ENCODE measurements at places on chromosomes 3 and 15. TPM values are rescaled to one million over a fixed set of nuclear protein-coding genes. Genes with fewer than 3 reads are reported as not detected.

GRCh38 chr3:133152056-133152455, 113.9 kb downstream of the TMEM108 start:
- DNase-seq, result no peak
- no peaks in the 10 kb centered on the region for H3K4me1 ChIP-seq
- no peak overlapping the region for H3K27ac ChIP-seq

Gene RBP2
- not detected for total RNA-seq

- no peaks in the 10 kb centered on the region for H3K36me3 ChIP-seq
- no peak overlapping the region for H3K27ac ChIP-seq
- no peak overlapping the region for H3K4me3 ChIP-seq
- H3K27me3 ChIP-seq, result no peaks in the 10 kb centered on the region
- no peak for DNase-seq
Measured at GRCh38 chr3:143975554-143976152, 4.0 kb downstream of the DIPK2A start.

GRCh38 chr15:97037080-97037479, 706.6 kb downstream of the NR2F2 start:
- no peak overlapping the region for H3K4me3 ChIP-seq
- no peaks in the 10 kb centered on the region for H3K4me1 ChIP-seq
- H3K27ac ChIP-seq, result no peak overlapping the region
- no peak for DNase-seq
- H3K27me3 ChIP-seq, result no peaks in the 10 kb centered on the region

- peaks cover 10% of the 10 kb centered on the region for H3K36me3 ChIP-seq
- H3K27ac ChIP-seq, result no peak overlapping the region
Measured at GRCh38 chr3:170257145-170257544, 34.9 kb downstream of the PRKCI start.

GRCh38 chr3:23481616-23482278, 278.6 kb downstream of the UBE2E2 start:
- H3K36me3 ChIP-seq, result no peaks in the 10 kb centered on the region
- no peaks in the 10 kb centered on the region for H3K4me1 ChIP-seq
- no peak overlapping the region for H3K4me3 ChIP-seq
- DNase-seq, result no peak

Gene TIMP4
- total RNA-seq, result 0.08 TPM

DNA sequence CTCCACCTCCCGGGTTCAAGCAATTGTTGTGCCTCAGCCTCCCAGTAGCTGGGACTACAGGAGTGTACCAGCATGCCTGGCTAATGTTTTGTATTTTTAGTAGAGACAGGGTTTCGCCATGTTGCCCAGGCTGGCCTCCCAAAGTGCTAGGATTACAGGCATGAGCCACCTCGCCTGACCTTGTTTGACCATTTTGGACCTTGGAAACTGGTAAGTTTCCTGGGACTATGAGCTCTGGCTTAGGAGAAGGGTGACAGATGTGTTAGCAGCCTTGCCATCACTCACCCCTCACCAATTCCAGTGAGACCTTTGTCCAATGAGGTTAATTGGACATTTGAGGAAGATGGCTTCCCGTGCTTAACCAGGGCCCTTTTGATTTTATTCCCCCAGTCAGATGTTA, 19.9 kb downstream of the DNASE1L3 start:
- H3K4me1 ChIP-seq, result no peaks in the 10 kb centered on the region
- H3K36me3 ChIP-seq, result no peaks in the 10 kb centered on the region
- H3K27ac ChIP-seq, result no peak overlapping the region
- no peaks in the 10 kb centered on the region for H3K27me3 ChIP-seq

Gene CADPS
- total RNA-seq, result not detected

GRCh38 chr3:195012571-195012970, 258.4 kb downstream of the XXYLT1 start:
- H3K4me3 ChIP-seq, result no peak overlapping the region
- H3K27ac ChIP-seq, result no peak overlapping the region
- no peaks in the 10 kb centered on the region for H3K27me3 ChIP-seq
- peaks cover 6% of the 10 kb centered on the region for H3K4me1 ChIP-seq

- no peaks in the 10 kb centered on the region for H3K27me3 ChIP-seq
- peaks cover 5% of the 10 kb centered on the region for H3K4me1 ChIP-seq
- no peak overlapping the region for H3K27ac ChIP-seq
- H3K4me3 ChIP-seq, result no peak overlapping the region
- H3K36me3 ChIP-seq, result no peaks in the 10 kb centered on the region
- no peak for DNase-seq
Measured at GRCh38 chr3:114214542-114215341, 22.6 kb downstream of the ZNF80 start.

GRCh38 chr3:76673171-76673570, 366.7 kb upstream of the ROBO2 start:
- no peaks in the 10 kb centered on the region for H3K4me1 ChIP-seq
- H3K27me3 ChIP-seq, result no peaks in the 10 kb centered on the region
- no peak for DNase-seq
- H3K36me3 ChIP-seq, result no peaks in the 10 kb centered on the region
- no peak overlapping the region for H3K4me3 ChIP-seq

DNA sequence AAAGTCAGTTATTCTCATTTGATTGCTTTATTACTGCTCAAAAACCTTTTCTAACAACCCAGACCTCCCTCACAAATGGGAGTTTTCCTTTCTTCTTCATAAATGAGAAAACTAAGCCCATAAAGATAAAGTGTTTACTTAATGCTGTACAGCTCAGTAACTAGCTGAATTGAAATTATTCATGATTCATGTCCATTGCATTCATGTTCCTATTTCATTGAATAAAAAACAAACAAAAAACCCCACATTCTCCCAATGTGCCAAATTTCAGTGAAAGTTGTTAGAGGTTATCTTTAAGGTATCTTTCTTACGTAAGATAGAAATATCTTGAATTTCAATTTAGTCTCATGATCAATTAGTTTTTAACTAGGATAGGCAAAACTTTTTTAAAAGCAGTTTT, 2.8 kb downstream of the PLSCR2 start:
- no peaks in the 10 kb centered on the region for H3K36me3 ChIP-seq
- H3K4me1 ChIP-seq, result peaks cover 60% of the 10 kb centered on the region
- H3K27me3 ChIP-seq, result no peaks in the 10 kb centered on the region
- H3K4me3 ChIP-seq, result no peak overlapping the region

DNA sequence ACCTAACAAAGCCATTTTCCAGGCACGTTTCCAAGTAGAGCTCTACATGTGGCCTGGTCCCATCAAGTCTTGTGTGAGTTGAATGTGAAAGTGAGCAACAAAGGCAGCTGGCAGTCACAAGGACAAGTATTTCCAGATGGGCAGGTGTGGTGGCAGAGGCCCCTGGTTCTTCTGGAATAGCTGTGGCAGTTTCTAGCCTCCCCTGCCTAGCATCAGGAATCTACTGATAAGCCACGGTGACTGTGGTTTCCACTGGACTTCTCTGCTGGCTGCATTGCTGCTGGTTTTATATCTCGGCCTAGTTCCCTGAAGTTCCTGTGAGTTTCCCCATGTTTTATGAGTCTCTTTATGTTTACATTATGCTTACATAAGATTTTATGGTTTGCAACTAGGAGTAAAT, 117.7 kb downstream of the GOLIM4 start:
- no peaks in the 10 kb centered on the region for H3K36me3 ChIP-seq
- no peak overlapping the region for H3K27ac ChIP-seq
- no peak for DNase-seq
- no peaks in the 10 kb centered on the region for H3K27me3 ChIP-seq
- no peaks in the 10 kb centered on the region for H3K4me1 ChIP-seq
- no peak overlapping the region for H3K4me3 ChIP-seq

Gene KBTBD13
- total RNA-seq, result not detected

DNA sequence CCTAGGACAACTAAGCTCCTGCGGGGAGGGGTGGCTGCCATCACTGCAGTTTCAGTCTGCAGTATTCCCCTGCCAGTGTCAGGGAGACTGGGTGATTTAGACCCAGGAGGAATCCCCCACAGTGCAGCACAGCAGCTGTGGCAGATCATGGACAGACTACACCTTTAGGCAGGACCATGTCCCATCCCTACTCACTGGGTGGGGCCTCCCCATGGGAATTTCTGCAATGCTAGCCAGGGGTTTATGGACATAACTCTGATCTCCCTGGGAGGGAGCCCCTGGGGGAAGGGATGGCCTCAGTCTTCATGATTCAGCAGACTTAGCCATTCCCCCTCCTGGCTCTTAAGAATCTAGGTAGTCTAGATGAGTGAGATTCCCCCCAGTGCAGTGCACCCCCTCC, 130.1 kb upstream of the STAC start:
- 0 out of 2 replicates have a peak, but pooled peaks cover 7% of the 10 kb centered on the region for H3K4me1 ChIP-seq
- no peak overlapping the region for H3K27ac ChIP-seq
- H3K4me3 ChIP-seq, result no peak overlapping the region
- H3K27me3 ChIP-seq, result no peaks in the 10 kb centered on the region
- H3K36me3 ChIP-seq, result no peaks in the 10 kb centered on the region

Gene SNRK
- total RNA-seq, result 14.8 TPM

Gene ST3GAL6
- total RNA-seq, result not detected

DNA sequence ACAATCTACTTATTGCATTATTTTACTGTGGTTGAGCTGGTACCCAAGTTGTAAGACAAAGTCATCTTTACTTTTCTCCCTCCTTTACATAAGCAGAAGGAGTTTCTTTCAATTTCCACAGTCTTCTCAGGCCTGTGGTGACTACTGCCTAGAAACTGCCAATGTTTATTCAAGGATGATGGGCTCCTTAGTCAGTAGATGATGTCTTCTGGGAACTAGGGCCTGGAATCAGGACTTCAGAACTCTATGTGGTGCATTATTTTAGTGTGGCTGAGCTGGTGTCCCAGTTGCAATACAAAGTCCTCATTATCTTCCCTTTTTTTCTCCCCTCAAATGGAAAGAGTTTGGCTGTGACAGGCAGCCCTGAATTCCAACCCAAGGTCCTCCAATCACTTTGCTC, 1762.5 kb downstream of the SI start:
- H3K27ac ChIP-seq, result no peak overlapping the region
- no peaks in the 10 kb centered on the region for H3K4me1 ChIP-seq
- H3K36me3 ChIP-seq, result no peaks in the 10 kb centered on the region
- no peaks in the 10 kb centered on the region for H3K27me3 ChIP-seq
- DNase-seq, result no peak

Gene GOLGA6D
- total RNA-seq, result not detected

DNA sequence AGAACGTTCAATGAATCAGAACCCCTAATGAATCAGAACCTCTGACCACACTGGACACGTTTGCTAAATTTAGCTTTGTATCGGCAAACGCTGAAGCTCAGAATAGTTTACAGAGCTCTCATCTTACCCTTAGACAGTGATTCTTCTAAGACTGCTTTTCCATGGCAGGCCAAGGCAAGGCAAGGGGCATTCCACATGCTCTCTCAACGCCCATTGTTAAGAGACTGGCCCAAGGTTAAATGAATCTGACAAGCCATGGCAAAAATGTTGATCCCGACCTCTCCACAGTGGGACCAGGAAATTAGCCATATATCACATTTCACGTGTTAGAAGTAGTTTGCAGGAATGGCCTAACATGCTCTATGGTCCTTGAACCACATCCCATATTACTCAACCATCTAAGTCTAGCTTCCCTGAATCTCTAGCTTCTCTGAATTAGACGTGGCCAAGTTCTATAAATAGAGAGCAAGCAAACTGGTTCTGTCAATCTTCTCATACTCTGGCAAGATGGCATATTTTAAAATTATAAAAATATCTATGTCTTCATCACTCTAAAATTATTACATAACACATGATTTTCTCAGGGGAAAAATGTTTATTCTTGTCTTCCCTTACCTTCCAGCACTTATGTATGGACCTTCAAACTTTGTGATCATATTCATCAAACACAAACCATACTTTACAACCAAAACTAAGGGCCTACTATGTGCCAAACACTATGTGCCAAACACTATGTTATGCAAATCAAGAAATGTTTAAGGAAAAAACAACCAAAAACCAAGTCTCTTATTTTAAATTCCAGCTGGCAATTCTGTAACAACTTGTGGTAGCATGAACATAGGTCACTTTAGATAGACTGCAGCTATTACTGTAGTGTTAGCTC, 54.3 kb downstream of the AAGAB start:
- H3K36me3 ChIP-seq, result peaks cover 43% of the 10 kb centered on the region
- no peak overlapping the region for H3K4me3 ChIP-seq
- peaks cover 16% of the 10 kb centered on the region for H3K4me1 ChIP-seq
- H3K27me3 ChIP-seq, result no peaks in the 10 kb centered on the region
- no peak overlapping the region for H3K27ac ChIP-seq

Gene TRH
- not detected for total RNA-seq

GRCh38 chr15:90872486-90873184, 4.2 kb downstream of the FURIN start:
- H3K27ac ChIP-seq, result peak overlapping the region; percentile 95
- H3K36me3 ChIP-seq, result peaks cover 56% of the 10 kb centered on the region
- peak; percentile 90 for DNase-seq
- H3K4me3 ChIP-seq, result peak overlapping the region; percentile 80
- H3K27me3 ChIP-seq, result no peaks in the 10 kb centered on the region

GRCh38 chr15:101625184-101625583, 27.0 kb downstream of the TM2D3 start:
- H3K27me3 ChIP-seq, result no peaks in the 10 kb centered on the region
- H3K4me1 ChIP-seq, result no peaks in the 10 kb centered on the region
- no peak overlapping the region for H3K4me3 ChIP-seq
- no peaks in the 10 kb centered on the region for H3K36me3 ChIP-seq

DNA sequence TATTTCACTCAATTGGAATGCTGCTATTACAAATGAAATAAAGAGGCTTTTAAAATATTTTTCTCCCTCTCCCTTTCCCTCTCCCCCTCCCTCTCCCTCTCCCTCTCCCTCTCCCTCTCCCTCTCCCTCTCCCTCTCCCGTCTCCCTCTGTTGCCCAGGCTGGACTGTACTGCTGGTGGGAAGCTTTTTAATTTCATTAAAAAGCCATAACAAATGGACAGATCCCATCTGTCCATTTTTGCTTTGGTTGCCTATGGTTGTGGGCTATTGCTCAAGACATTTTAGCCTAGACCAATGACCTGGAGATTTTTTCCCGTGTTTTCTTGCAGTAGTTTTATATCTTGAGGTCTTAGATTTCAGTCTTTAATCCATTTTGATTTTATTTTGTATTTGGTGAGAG, 107.2 kb upstream of the LRRC3B start:
- H3K36me3 ChIP-seq, result no peaks in the 10 kb centered on the region
- no peak for DNase-seq
- no peak overlapping the region for H3K27ac ChIP-seq
- H3K27me3 ChIP-seq, result no peaks in the 10 kb centered on the region
- no peak overlapping the region for H3K4me3 ChIP-seq

DNA sequence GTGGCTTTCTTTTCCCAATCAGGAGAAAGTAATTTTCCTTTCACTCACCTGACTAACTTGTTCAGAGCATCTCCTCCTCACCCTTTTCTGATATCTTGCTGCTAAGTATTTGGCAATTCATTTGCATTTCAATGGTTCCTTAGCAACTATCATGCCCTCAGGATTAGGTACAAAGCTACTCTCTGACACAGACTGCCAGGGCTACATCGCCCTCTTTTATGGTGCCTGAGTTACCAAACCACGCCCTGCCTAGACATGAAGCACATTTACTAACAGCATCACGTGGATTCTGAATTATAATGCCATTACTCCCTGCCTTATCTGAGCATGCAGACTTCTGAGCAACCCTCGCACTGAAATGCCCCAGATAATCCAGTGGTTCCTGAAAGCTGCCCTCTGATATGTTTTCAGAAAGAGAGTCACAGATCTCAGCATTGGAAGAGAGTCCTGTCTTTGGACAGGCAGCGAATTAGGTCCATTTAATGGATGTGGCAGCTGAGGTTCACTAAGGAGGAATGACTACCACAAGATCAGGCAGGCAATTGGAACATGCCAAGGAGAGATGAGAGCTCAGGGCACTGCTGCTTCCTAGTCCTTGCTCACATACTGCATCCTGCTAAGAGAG, 14.5 kb downstream of the EPHB1 start:
- no peak overlapping the region for H3K27ac ChIP-seq
- no peaks in the 10 kb centered on the region for H3K36me3 ChIP-seq
- no peak overlapping the region for H3K4me3 ChIP-seq
- DNase-seq, result no peak

GRCh38 chr3:9129365-9129764, 120.1 kb downstream of the SRGAP3 start:
- H3K4me3 ChIP-seq, result no peak overlapping the region
- no peaks in the 10 kb centered on the region for H3K4me1 ChIP-seq
- H3K27me3 ChIP-seq, result no peaks in the 10 kb centered on the region

All from SJSA1 (cell line).